ENCODE measurements at places on chromosomes 1 and 21.

DNA sequence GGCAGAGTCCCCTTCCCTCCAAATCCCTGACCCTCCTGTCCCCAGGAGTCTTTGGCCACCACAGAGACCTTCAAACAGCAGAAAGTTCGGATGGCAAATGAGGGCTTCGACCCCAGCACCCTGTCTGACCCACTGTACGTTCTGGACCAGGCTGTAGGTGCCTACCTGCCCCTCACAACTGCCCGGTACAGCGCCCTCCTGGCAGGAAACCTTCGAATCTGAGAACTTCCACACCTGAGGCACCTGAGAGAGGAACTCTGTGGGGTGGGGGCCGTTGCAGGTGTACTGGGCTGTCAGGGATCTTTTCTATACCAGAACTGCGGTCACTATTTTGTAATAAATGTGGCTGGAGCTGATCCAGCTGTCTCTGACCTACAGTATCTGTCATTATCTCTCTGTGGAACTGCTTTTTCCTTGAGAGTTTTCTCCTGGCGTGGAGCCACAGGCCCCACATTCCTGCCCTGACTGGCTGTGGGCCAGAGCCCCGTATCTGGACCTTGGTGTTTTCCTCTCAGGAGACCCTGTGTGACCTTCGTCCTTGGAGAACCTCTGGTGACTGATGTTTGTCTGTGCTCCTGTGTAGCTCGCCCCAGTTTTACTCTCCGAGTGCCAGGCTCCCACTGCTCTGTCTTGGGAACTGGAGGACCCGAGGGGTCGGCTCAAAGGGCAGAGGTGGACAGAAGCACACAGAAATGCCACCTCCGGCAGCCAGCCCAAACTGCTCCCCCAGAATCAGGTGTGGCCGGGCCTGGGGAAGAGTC is 4.8 kb downstream of the SLC27A3 start:
- DNase-seq, result no peak

DNA sequence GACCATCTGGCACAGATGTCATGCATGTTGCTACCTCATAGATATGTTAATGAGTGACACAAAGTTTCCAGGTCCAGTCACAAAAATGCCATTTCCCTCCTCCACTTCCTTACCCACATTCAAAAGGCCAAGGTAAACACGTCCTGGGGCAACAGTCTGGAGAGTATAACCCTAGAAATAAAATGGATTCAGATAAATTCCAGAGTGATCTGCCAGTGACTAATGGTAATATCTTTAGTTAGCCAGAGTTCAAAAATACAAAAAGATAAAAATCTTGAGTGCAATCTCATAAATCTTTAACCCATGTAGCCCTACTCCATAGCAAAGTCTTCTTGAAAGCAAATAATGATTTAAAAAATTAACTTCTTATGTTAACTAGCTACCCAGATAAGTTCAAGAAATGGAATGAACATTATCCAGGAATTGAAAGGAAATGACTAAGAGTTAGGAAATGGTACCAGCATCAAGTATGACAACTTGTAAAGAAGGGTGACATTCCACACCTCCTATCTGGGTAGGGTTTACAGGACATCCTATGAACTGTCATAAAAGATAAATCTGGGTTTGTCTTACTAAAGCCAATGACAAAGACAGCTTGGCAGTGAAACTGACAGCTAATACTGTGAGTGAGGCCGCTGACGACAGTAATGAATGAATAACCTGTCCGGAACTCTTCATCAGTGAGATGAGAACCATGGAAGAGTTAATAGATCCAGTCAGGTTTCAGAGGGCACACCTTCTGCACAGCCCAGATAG is 18.1 kb downstream of the RGS2 start:
- DNase-seq, result peak; percentile 59

- peak; percentile 47 for DNase-seq
Measured at GRCh38 chr21:39373634-39374033, 24.7 kb upstream of the HMGN1 start.

GRCh38 chr1:70518106-70518505 is 107.0 kb downstream of the CTH start:
- no peak for DNase-seq

- DNase-seq, result peak; percentile 67
Measured at GRCh38 chr1:94805912-94806311, 14.2 kb upstream of the SLC44A3 start.

DNA sequence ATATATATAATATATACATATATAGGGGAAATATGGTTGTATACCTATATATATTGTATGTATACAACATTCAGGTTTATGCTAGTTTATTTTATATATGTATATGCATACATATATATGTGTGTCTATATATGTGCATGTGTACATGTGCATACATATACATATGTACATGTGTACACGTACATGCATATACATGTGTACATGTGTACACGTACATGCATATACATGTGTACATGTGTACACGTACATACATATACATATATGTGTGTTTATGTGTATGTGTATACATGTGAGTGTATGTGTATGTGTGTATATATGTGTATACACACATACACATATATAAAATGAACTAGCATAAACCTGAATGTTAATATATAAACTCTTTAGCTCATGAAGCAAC is 220.9 kb downstream of the FAF1 start:
- DNase-seq, result no peak

GRCh38 chr1:163055005-163055404 is 14.2 kb upstream of the RGS4 start:
- no peak for DNase-seq

DNA sequence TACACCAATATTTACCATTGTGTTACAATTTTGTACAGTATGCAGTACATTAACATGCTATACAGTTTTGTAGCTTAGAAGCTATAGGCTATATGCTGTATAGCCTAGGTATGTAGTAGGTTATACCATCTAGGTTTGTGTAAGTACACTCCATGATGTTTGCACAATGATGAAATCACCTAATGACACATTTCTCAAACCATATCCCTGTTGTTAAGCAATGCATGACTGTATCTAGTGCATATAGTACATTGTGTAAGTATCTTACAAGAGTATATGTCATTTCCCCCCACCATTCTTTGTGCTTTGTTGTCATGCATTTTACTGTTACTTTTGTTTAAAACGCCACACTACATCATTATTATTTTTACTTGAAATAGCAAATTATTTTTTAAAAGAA is 65.7 kb upstream of the RNF11 start:
- DNase-seq, result peak; percentile 34

DNA sequence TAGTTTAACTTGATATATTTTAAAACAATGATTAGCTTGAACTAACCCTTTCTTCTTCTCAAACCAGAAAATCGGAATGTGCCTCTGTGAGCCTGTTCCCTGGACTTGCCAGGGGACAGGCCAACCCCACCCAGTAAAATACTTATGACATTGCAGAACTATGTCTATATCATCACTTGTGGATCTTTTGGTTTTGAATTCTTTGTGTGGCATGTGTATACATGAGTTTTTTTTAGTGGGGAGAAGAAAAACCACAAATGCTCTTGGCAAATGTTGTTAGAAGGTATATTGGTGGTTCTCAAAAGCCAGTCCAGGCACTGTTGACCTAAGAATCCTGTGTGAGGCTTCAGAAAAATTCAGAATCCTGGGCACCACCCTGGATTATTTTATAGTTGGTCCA is 347.4 kb downstream of the SIPA1L2 start:
- DNase-seq, result no peak

DNA sequence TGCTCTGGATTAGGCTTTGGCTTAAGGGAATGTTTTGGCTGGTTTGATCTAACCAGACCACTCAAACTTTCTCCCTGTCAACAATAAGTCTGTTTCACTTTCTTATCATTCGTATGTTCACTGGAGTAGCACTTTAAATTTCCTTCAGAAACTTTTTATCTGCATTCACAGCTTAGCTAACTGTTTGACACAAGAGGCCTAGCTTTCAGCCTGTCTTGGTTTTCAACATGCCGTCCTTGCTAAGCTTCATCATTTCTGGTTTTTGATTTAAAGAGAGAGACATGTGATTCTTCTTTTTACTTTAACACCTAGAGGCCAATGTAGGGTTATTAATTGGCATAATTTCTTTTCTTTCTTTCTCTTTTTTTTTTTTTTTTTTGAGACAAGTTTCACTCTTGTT is 14.9 kb upstream of the CYB5R1 start:
- no peak for DNase-seq

GRCh38 chr1:196660852-196661251 is 9.0 kb downstream of the CFH start:
- DNase-seq, result peak; percentile 41

- no peak for DNase-seq
Measured at GRCh38 chr1:157270705-157271274, 132.6 kb upstream of the ETV3 start.

GRCh38 chr1:70093250-70093975 is 112.0 kb downstream of the LRRC40 start:
- no peak for DNase-seq

GRCh38 chr21:29082046-29082815 is 8.8 kb upstream of the CCT8 start:
- DNase-seq, result no peak

GRCh38 chr1:21913763-21914162 is 23.3 kb downstream of the HSPG2 start:
- DNase-seq, result no peak

- no peak for DNase-seq
Measured at GRCh38 chr1:84282780-84283333, 18.7 kb upstream of the SAMD13 start.

DNA sequence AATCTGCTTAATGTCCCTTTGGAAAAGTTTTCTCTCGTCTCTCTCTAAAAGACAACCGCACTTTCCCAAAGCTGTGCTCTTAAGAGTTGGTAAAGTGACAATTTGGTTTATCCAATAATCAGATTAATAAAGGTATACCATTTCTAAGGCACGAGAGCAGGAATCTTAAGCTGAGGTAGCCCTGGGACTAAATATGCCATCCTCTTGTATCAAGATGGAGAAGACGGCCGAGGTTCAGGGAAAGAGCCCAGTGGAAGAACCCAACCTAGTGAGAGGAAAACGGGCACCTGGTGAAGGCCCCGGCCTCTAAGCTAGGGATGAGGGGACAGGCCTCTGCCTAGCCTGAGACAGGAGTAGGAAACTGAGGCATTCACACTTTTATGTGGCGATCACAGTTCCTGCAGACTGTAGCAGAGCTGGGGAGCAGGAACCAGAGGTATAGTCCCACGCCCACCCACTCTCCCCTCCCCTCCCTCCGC is 334 bp upstream of the SARS1 start:
- no peak for DNase-seq

DNA sequence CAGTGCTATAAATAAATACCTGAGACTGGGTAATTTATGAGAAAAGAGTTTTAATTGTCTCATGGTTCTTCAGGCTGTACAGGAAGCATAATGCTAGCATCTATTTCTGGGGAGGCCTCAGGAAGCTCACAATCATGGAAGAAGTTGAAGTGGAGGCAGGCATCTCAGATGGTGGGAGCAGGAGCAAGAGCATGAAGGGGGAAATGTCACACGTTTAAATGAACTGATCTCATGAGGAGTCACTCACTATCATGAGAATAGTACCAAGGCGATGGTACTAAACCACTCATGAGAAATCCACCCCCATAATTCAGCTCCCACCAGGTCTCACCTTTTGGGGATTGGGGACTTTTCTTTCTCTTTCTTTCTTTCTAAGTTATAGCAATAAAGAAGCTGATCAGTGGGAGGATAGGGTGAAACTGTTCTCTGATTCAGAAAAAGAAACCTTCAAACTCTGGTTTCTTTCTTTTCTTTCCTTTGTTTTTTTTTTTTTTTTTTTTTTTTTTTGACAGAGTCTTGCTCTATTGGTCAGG is 17.1 kb upstream of the SPAG17 start:
- no peak for DNase-seq

DNA sequence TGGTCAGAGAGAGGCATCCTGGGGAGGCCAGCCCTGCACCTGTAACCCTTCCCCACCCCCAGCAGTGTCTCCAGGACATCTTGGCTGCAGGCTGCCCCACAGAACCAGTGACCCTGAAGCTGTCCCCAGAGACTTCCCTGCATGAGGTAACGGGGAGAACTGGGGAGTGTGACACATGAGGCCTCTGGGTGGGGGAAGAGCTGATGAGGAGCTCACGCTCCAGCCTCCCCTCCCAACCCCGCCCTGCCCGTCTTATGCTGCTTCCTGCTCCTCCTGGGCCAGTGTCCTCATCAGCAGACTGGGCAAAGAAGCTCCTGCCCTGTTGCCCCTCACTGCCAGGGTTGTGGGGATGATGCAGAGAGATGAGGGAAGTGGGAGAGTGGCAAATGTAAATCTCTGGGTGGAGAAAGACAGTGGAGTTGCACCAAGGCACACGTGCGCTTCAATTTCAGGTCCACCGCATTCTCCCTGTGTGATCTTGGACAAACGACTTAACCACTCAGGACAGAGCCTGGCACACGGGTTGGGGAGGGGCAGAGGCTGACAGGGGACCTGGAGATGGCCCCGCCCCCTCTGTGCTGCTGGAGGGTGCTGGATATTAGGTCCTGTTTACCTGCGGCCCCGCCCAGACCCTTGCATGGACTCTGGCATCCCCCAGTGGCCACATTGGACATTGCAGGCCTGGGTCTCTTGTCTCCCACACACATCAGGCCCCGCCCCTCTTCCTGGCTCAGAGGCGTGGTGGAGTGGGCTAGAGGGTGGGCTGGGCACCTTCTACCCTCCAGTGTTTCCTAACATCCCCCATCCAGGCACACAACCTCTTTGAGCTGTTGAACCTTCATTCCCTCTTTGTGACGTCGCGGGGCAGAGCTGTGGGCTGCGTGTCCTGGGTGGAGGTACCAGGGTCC is 12.3 kb downstream of the CLCNKB start:
- DNase-seq, result peak; percentile 73
